Stimulated activated CD4-positive, alpha-beta T cell treated with anti-CD3 and anti-CD28 coated beads, Interleukin-2, amount 100 ng/mL, for 4 hours (primary cell): ENCODE measurements at places on chromosomes 7 and 10.

GRCh38 chr10:24873281-24873683 is 79.1 kb downstream of the PRTFDC1 start:
- DNase-seq, result no peak

- DNase-seq, result peak; percentile 54
Observed at GRCh38 chr10:96130326-96130995, 364 bp downstream of the ZNF518A start.

GRCh38 chr7:87154569-87154968 is 2.3 kb downstream of the DMTF1 start:
- no peak for DNase-seq

DNA sequence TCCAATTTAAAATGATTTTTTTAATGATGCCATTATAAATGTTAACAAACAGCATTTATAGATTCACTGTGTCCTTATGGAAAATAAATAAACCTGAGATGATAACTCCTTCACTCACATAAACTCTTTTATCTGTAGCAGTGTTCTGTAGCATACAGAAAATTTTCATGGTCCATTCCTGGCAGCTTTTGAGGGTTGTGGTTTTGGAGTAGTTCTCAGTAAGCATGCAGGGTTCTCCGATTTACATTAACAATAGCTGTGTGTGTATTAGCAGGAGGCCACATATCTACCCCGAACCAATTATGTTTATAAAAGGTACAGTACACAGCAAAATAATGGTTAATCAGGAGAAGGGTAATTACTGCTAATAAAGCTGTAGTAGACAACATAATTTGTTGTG is 162.7 kb downstream of the CDCA7L start:
- DNase-seq, result no peak

DNA sequence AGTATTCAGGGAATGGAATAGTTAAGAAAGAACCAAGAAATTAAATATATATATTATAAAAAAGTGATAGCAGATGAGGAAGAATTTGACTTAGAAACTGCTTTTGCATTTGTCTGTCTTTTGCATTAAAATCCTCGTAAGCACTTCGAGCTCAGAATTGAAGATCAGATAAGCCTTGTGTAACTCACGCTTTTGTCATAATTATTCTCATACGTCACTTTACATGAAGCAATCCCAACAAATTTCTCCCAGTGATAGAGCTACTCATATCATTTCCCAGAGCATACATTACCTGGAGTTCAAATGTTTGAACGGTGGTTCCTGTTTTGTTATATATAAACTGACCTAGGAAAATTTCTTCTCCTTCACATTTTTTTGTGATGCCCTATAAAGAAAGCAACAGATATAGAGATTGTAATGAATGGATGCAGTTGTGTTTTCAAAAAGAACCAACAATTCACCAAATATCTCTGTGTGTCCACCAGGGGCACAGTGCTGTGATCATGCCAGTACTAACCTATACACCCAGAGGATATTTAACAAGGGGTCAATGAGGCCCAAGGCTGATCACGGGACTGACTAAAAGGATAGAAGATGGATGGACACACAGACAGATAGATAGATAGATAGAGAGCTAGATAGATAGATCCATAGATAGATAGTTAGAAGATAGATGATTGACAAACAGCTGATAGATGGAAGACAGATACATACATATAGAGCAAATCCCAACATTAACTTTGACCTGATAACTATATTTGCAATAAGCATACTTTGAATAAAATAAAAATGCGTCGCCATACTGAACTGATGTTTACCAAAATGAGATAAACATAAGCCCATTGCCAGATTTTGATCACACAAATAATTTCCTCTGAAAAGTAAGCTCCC is 9.3 kb upstream of the HUS1 start:
- DNase-seq, result no peak

DNA sequence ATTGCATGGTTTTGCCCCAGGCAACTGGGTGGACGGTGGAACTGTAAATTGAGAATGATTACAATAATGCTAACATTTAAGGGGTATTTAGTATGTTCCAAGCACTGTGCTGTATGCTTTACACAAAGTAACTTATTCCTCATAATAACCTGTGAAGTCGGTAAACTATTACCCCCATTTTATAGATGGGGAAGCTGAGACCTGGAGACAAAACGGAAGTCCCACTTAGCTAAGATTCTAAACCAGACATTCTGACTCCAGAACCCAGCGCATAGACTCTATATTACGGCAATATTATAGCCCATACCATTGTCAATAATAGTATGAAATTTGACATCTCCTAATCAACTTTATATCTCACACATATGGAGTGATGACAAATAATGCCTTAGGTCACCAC is 39.9 kb upstream of the TMEM236 start:
- no peak for DNase-seq

GRCh38 chr10:89185658-89186057 is 21.5 kb downstream of the CH25H start:
- DNase-seq, result no peak

GRCh38 chr10:78729800-78730199 is 339.0 kb upstream of the ZMIZ1 start:
- no peak for DNase-seq

DNA sequence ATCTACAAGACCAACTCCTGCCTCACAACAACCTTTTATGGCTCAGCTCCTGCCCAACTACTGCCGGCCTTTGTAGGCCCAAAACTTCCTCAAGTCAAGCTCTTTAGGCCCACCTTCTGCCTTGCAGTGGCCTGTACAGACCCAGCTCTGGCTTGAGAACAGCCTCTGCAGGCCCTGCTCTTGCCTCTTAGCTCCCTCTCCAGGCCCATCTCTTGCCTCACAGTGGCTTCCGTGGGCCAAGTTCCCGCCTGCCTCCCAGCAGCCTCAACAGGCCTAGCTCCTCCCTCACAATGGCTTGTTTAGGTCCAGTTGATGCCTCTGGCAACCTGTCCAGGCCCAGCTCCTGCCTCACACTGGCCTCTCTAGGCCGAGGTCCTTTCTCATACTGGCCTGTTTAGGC is 32.4 kb upstream of the VKORC1L1 start:
- no peak for DNase-seq

DNA sequence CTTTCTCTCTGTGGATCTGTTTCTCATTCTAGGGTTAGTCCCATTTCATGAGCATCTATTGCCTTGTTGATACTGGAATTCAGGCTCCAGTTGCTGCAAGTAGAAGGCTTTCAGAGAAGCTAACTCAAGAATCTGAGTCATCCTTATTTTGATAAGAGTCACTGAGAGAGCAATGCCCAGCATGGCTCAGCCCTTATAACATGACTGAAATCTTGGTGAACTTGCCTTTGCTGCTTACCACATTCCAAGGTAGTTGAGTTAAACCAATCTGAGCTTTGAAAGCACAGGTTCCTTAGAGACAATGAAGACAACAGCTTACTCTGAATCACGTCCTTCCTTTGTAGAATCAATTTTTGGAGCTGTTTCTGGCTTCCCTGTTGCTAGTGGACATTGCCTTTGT is 53.6 kb upstream of the CHCHD3 start:
- no peak for DNase-seq

DNA sequence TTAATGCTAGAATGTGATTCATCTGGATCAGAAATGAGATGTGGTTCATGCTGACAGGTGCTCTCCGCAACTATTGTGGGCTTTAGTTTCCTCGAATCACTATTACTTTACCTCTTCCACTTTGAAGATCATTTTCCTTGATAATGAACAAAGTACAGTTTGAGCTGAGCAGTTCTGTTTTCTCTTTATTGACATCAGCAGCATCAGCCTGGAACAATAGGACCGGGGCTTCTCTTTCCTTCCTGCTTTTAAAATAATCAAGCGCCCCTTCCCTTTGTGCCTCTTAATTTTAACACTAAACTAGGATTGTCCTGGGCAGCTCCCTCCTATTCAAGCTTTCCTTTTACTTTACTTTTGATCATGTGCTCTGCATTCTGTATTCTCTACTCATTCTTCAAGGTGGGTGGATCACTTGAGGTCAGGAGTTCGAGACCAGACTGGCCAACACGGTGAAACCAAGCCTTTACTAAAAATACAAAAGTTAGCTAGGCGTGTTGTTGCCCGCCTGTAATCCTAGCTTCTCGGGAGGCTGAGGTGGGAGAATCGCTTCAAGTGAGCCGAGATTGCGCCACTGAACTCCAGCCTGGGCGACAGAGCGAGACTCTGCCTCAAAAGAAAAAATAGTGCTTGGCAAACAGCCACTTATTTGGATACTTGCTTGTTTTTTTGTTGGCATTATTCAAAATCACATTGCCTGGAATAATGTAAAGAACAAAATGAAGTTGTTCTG is 67.0 kb upstream of the RHEB start:
- DNase-seq, result no peak

DNA sequence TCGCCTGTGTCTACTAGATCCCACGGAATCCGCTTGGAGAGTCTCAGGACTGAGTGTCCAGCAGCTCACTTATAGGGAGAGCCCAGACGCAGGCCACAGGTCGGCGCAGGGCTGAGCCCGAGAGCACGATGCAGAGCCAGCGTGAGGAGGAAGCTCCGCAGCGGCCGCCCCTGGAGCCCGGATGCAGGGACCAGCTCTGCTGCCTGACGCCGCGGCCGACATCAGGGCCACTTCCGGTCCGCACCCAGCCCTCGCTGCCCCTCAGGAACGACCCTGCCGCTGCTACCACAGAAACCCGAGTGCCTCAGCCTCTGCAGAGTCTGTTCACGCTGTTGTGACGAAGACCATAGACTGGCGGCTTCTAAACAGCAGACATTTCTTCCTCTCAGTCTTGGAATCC is 275.8 kb upstream of the PPP2R2D start:
- no peak for DNase-seq

GRCh38 chr7:18927134-18927533 is 190.3 kb downstream of the TWIST1 start:
- DNase-seq, result no peak

DNA sequence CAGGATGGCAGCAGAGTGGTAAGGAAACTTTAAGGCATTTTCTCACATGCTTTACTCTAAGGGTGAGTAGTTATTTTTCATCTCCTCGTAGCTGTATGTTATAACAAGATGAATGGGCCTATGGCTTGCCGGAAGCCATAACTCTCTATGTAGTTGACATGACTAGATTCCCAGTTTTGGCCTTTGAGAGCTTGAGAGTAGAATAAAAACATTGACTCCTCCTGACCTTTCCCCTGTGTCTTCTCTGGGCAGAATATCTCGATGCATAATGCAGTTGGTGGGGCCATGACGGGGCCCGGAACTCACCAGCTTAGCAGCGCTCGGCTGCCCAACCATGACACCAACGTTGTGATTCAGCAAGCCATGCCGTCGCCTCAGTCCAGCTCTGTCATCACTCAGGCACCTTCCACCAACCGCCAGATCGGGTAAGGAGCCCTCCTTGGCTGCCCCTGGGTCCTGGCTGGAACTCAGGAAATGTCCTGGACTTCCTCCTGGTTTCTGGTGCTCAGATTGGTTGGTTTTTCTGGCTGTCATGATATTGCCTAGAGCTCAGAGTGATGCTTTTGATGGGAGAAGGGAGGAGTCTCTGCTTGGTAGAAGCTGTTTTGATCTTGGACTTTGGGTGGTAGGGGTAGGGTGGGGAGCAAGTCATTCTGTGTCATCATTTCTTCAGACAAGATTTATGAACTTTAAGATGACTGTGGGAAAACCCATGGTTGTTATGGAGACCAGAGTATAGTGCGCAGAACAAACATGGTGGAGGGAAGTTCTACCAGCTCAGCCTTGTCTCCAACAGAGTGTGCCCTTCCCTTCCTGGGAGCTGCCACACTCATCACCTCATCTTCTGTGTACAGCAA is 158.0 kb downstream of the CREB5 start:
- DNase-seq, result no peak

DNA sequence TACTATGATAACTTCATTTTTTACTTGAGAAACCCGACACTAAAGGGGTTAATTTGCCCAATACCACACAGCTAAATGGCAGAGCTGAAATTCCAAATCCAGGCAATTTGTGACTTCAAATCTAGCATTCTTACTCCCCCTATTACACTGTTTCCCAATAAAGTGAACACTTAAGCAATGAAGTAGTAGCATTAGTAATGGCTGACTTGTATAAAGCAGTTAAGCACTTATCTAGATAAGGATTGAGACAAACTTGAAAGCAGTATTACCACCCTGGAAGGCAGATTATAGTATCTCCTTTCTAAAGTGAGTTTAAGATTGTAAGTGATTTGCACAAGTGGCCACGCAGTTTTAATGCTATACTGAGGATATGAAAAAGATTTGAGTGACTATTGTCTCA is 39.3 kb downstream of the WASL start:
- no peak for DNase-seq

- no peak for DNase-seq
Observed at GRCh38 chr7:39461263-39461820, 104.9 kb upstream of the YAE1 start.
